ENCODE measurements at places on chromosomes 7 and 10.

GRCh38 chr10:45673074-45673648 is 589 bp upstream of the ZFAND4 start:
- no peak for DNase-seq

DNA sequence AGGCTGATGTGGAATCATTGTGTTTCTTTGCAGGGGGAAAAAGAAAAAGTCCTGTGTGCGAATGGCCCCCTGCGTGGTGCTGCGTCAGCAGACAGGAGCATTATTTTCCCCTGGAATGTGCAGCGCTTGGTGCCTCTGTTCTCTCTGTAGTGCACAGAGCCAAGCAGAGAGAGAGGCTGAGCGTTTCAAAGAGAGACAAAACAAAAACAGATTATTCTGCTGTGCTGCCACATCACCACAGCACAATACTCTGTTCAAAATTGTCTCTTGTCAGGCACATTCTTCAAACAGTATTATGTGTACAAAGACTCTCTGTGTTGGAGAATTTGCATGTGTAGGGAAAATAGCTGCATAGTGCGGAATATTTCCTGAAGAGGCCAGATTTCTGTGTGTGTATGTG is 609.0 kb downstream of the SDK1 start:
- DNase-seq = no peak

DNA sequence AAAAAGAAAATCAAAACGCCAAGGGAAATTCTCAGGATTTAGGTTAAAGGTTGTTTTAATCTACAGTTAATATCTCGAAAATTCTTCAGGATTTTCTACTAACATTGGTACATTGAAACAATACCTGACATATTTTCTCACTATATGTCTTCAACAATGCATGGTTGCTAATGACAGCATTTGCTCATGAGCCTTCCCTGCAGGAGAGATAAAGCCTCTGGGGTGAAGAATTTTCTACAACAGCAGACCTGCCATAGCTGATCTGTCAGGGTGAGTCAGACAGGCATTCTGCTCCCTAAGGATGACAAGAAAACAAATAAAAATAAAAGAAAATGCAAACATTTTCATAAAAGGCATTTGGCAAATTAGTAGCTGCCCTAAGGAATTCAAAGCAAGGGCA is 11.7 kb upstream of the GPR37 start:
- no peak for DNase-seq

- no peak for DNase-seq
Measured at GRCh38 chr10:112045938-112046337, 137.6 kb downstream of the GPAM start.

- DNase-seq = no peak
Measured at GRCh38 chr7:43628431-43628830, 45.5 kb downstream of the STK17A start.

GRCh38 chr7:106394526-106394925 is 109.7 kb upstream of the NAMPT start:
- DNase-seq = no peak

DNA sequence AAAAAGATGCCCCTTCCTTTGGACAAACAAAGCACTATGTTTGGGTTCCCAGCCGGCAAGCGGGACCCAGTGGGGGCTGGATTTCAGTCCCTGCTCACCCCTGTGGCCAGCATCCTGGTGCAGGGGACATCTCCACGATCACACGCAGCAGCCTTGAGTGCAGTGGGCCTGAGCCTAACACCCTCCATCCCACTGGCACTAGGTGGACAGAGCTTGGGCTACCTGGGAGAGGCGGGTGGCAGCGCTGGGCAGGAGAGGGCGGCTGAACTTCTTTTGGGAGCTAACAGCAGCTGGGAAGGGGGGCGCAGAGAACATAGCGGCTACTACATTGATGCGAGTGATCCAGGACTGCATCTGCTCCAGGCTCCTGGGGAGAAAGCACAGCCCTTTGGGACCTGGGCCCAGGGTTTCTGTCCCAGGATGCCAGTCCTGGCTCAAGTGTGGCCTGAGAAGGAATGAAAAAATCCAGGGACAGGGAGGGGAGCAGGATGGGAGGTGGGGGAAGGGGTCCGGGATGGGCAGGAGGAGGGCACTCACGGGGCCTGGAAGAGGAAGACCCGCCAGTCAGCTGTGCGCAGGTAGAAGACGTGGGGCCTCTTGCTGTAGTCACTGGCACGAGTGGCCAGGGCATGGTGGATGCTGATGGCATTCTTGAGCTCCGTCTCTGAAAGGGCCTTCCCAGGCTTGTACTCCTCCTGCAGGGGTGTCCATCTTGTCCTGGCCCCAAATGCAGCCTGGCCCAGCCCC is 9.0 kb downstream of the NFKB2 start:
- DNase-seq = no peak

DNA sequence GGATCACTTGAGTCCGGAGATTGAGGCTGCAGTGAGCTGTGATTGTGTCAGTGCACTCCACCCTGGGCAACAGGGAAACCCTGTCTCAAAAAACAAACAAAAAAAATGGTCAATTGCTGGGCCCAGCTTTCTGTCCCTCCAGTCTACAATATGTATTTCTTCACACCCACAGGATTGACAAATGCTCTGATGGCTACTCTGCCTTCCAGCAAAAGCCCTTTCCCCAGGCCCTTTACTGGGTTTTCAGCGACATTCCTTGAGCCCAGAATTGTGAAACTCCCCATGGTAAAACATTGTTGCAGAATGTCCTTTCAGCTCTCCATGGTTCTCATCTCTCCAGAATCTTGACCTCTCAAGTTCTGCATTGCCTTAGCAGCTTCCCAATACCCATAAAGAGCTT is 23.7 kb upstream of the TNKS2 start:
- DNase-seq = no peak
